ENCODE measurements at places on chromosomes 12 and 14.

- DNase-seq, result no peak
Observed at GRCh38 chr14:55980970-55981369, 137.2 kb upstream of the PELI2 start.

DNA sequence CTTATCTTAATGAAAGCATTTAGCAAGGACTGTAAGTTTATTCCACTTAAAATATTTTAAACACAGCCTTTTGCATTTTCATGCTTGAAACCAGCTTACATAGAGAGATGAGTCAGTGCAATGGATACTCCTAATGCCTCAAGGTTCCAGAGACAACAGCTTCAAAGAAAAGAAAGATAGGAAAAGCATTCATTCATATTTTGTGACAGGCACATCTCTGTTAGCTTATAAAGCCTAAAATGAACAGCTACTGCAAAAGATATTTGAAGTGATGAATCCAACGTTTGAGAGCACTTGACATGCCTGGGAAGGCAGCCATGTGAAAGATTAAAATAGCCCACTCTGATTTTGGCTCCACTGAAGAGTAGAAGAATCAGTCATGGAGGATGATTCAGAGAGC is 814.5 kb downstream of the RPS29 start:
- DNase-seq, result no peak

DNA sequence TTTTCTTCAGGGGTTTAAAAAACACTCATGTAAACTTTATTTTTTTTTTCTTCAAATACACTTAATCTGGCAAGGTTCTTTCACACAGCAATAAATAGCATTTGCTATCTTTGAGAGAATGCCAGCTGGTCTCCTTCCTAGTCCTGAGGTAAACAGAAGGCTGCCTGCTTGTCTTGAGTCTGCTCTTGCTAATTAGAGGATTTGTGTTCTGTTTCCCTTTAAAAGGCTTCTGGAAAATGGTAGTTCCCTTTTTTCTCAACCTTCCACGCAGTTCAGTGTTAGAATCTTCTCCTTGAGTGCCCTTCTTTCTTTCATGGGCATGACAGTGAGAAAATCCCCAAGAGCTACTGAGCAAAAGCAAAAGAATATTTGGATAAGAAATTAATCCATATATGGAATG is 92.3 kb upstream of the DCN start:
- no peak for DNase-seq

DNA sequence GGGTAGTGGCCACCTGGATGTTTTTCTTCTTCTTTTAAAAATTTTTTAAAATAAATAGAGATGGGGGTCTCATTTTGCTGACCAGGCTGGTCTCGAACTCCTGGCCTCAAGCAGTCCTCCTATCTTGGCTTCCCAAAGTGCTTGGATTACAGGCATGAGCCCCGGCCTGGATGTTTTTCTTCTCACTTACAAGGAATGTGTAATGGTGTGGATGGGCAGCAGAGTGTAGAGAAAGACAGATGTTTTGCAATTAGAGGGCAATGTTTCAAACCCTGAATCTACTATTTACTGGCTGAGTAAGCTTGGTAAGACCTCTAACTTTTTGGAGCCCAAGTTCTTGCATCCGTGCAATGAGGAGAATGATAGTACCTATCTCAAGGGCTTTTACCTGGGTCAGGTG is 48.1 kb downstream of the ADCK1 start:
- DNase-seq, result no peak

- no peak for DNase-seq
Observed at GRCh38 chr14:32584079-32584478, 255.0 kb downstream of the AKAP6 start.

DNA sequence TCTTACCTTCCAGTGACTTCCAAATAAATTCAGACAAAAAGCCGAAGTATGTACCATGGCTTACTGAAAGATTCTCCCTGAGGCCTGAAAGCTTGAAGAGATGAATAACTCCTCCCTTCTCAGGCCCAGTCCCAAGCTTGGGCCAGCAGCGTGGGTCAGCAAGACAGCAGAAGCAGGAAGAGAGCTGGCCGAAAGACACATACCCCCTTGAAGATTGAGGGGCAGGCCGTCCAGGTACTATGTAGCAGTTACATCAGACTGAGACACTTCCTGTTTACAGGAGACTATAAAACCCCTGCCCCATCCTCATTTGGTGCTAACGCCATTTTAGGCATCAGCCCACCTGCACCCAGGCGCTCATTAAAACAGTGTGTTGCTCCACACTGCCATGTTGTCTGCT is 15.0 kb downstream of the NDUFA12 start:
- DNase-seq, result no peak

DNA sequence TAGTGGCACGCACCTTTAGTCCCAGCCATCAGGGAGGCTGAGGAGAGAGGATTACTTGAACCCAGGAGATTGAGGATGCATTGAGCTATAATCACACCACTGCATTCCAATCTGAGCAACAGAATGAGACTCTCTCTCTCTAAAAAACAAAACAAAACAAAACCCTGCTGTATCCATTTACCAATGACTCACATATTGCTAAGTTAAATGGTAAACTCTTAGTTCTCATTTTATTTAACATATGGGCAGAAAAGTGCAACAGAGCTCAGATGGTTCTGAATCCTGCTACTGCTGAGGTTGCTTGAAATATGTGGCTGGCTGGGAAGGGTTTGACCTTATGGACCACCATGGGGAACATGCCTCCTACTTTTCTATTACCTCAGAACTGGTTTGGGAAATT is 33.7 kb upstream of the CCNT1 start:
- DNase-seq, result no peak

GRCh38 chr12:39830852-39831520 is 211.4 kb upstream of the ABCD2 start:
- no peak for DNase-seq

GRCh38 chr12:6391013-6391412 is 7.1 kb downstream of the LTBR start:
- DNase-seq, result no peak

Data from activated CD8-positive, alpha-beta memory T cell treated with anti-CD3 and anti-CD28 coated beads for 48 hours (primary cell).